ENCODE measurements at places on chromosomes 6 and 20.
A peak's percentile ranks its signal among the peaks of the same experiment; 100 is the strongest.

DNA sequence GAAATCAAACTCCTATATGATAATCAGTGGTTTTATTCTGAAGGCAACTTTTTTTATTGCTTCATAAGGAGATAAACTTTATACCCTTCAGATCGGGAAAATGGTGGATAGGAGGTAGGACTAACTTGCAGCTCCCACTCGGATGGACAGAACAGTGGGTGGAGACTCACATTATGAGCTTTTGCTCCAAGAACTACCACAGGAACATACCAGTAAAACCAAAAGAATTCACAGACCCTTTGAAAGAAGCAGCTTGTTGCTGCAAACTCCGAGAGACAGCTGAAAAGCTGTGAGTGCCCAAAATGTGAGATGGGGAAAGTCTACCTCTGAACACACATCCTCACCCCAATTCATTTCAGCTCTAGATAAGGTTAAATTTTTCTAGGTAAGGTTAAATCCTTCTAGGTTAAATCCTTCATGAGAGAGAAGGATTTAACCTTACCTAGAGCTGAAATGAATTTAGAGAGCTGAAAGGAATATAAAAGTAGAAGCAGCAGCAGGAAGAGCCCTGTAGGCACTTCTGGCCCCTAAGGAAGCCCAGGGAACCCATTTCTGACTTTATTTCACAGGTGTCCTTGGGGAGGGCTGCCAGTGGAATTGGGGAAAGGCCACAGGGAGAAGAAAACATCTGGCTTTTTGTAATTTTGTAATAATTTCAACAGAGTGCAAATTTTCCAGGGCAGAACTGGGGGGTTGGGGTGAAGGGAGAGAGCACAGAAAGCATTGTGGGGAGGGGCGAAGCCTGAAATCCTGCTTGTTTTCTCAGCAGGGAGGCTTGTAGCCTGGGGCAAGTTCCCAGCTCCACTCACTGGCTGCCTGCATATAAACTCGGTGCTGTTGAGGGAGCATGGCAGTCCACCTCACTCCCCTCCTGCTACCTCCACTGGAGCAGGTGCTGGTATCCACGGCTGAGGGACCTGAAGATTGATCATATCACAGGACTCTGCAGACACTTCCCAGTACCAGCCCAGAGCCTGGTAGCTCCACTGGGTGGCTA, 65.9 kb upstream of the HCRTR2 start:
- no peak for DNase-seq

GRCh38 chr6:2274981-2275891, 29.8 kb upstream of the GMDS start:
- DNase-seq, result no peak

DNA sequence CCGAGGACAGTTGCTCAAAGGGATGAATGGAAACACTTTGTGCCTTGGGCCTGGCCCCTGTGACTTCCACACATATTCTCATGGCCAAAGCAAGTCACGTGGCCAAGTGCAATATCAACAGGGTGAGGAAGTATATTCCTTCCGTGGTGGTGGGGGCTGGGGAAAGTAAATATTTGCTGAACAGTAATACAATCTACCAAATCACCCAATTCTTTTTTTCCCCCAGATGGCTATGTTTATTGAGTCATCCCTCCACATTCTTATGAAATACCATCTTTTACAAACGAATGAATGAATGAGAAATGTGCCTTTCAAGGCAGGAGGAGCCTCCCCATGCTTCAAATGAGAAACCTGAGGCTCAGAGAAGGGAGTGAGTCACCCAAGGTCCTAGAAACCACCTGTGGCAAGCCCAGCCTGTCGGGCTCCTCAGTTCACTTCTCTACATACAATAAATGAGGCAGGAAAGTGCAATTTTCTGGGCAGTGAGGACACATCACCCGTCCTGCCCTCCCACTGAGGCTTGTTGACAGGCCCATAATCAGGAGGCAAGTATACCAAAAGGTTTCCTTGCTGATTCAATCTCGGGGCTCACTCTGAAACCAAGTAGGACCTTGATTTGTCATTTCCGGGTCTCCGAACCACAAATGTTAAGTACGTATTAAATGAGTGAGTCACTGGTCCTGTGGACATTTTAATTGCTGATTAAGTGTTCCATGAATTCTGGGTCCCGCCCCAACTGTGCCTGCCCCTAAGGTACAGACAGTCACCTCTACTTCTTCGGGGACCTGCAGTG, 25.3 kb upstream of the TOP1 start:
- peak; percentile 66 for DNase-seq

DNA sequence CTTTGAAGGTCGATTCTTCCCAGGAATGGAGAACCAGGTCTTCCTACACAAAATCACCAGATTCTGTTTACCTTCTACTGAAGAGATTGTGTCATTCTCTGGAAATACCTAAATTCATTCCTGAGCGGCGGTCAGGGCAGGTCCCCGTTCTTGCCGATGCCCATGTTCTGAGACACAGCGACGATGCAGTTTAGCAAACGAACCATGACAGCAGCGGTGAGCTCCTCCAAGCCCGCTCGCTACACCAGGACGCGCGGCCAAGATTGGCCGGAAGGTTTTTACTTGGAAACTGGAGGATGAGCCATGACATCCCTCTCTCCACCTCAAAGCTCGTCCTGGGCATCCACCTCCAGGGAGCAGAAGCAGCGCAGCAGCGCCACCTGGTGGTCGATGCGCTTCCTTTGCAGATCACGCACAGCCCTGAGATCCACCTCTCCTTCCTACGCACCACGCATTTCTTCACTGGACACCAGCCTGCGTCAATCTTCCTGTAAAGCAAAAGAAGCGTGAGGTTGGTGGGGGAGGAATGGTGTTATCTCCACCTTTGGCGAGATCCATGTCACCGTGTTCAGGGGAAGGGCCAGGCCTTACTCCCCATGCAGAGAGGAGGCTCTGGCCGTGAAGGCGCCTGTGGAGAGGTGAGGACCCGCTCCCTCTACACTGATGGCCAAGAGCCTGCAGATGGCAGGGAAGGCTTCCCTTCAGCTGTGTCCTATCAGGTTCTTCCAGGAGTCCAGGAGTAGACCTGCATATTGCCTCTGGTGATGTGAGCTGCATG, 9.9 kb upstream of the HLA-B start:
- DNase-seq, result peak; percentile 75

DNA sequence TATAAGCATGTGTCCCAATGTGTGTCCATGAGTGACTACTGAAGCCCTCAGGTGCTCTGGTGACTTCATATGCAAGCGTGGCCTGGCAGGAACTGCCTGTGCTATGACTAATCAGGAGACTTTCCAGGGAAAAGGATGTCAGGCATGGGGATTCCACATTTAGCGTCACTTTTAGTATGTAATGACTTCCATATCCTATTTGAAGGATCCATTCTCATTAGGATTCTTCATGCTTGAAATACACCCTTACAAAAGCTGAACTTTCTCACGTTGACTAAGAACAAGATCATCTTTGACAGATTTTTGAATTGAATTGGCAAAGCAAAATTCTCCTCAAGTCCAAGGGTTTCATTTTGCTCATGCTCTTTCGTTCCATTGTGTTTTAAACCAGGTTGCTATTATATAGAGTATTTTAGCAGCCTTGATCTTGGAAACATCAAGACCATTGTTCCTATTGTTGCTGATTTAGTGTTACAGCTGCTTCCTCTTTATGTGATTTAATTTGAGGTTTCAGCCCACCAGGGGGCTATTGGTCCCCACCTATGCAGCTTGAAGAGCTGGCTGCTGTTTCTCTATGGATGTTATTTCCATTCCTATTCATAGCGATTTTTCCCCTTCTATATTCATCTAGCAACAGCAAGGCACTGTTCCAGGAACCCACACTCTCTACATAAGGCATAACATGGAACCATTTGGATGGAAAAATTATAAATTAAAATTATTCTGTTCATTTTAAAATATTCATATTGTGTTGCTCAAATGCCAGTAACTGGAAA, 418.6 kb downstream of the CDKAL1 start:
- DNase-seq, result no peak

GRCh38 chr6:20332441-20333006, 69.2 kb upstream of the E2F3 start:
- DNase-seq, result no peak

GRCh38 chr6:106168097-106168888, 82.2 kb downstream of the PRDM1 start:
- no peak for DNase-seq

GRCh38 chr6:79635232-79635543, 4.1 kb downstream of the SH3BGRL2 start:
- DNase-seq, result no peak

DNA sequence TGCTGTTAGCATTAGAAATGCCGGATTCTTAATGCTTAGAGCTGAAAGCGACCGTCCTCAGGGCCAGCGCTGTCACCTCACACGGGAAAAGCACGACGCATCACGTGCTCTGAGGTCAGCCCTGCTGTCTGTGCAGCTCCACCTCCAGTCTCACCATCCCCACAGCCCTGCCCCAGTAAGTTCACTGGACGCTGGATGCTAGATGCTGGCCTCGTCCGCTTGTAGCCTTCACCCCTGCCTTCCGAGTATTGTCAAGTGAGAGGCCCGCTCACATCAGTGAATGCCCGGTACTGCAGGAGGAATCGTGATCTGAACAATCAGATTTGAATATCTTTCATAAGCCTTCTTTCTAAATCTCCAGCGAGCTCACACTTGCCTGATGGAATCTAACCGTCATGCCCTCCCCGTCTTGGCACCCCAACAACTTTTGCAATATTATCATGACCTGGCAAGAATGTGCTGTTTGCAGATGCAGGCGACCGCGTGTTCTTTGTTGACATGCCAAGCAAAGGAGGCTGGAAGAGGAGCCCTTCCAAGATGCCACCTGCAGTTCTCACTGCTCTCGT, 64.9 kb downstream of the DLL1 start:
- DNase-seq, result no peak

DNA sequence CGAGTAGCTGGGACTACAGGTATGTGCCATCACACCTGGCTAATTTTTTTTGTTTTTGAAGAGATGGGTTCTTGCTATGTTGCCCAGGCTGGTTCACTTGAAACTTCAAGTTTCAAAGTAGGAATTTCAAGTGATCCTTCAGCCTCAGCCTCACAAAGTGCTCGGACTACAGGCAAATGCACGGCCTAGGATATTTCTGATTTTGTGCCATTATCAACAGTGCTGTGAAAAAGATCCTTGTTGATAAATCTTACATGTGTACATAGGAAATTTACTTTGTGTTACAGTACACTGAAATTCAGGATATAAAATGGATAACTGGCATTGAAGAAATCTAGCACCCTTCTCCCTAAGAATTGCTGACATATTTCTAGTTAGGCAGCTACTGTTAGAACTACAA, 184.6 kb upstream of the PRDM1 start:
- DNase-seq, result no peak

- no peak for DNase-seq
Observed at GRCh38 chr20:58012731-58013510, 215.5 kb downstream of the ANKRD60 start.

- no peak for DNase-seq
Observed at GRCh38 chr6:116397914-116398313, 27.2 kb downstream of the DSE start.

GRCh38 chr6:52499681-52500236, 77.1 kb downstream of the TRAM2 start:
- DNase-seq, result no peak

GRCh38 chr6:134170844-134171243, 118.4 kb upstream of the SLC2A12 start:
- no peak for DNase-seq

DNA sequence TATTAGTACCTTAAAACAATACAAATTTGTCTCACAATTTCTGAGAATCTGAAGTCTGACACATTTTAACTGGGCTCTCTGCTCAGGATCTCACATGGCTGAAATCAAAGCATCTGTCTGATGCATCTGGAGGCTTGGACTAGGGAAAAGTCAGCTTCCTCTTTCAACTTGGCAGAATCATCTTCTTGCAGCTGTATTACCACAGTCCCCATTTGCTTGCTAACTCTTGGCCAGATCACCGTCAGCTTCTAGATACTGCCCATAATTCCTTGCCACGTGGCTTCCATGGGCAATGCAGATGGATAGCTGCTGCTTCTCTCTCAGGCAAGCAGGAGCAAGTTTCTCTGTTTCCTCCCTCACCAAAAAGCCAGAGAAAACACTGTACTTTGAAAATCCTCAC, 1106.4 kb upstream of the CITED2 start:
- DNase-seq, result no peak

DNA sequence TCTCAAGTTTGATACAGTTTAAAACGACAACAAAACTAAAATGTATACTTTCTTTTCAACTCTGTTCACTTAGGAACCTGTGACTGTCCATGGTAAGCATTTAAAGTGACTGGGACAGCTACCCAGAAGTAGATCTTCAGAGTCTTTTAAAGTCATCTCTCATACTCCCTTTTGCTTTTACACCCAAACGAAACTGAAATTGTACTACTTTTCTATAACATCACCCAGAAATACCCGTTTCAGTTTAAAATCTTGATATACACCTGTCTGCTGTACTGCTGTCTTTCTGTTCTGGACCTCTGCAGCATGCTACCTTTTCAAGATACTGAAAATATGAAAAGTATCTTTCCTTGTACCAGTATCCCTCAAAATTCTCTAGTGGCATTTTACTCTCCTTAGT, 170.4 kb upstream of the THEMIS start:
- DNase-seq, result no peak

- no peak for DNase-seq
Observed at GRCh38 chr6:52376763-52377162, 14.8 kb downstream of the PAQR8 start.

GRCh38 chr6:26473429-26473757, 15.6 kb downstream of the BTN2A1 start:
- DNase-seq, result no peak

DNA sequence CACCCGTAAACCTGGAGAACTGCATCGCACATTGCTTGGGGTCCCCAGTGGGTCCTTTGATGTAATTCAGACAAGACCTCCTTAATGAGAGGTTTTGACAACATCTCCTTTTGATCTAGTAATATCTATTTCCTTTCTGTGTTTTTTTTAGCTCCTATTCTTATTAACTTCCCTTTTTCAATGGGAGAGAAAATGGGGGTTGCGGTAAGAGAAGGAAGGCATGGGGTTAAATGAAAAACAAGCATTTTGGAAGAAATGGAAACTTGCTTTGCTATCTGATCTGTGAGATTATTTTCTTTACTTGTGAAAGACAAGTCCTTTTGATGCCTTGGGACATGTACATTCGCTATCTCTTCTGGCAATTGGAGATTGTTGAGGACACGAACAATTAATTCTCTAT, 418.6 kb upstream of the MAN1A1 start:
- no peak for DNase-seq

DNA sequence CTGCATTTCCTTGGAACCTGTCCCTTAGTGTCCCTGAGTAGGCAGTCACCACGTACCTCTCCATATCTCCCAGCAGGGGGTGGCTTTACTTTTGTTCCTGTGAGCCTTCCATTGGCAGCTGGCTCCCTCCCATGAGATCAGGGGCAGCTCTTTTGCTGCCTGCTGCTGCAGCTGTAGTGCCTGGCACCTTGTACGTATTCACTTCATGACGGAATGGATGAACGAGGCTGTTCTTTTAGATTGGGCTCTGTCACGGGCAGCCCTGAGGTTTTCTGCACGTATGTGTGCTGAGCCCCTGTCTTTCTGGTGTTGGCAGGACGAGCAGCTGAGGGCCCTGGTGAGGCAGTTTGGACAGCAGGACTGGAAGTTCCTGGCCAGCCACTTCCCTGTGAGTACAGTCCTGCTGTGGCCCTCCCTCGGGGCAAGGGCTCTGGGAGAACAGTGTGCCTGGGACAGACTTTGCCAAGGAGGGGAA, 14.6 kb downstream of the MYBL2 start:
- DNase-seq, result no peak
